ENCODE measurements at places on chromosomes 16 and 17.

DNA sequence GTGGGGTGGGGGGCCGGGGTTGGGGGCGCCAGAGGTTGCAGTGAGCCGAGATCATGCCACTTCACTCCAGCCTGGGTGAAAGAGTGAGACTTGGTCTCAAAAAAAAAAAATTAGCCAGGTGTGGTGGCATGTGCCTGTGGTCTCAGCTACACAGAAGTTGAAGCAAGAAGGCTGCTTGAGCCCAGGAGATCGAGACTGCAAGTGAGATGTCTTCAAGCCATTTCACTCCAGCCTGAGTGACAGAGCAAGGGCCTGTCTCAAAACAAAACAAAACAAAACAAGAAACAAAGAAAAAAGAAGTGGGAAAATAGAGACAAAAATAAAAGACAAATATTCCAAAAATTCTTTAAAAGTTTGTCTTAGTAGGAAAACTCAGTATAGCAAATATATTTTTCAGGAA, 135.1 kb upstream of the CORO6 start:
- no peak for DNase-seq

GRCh38 chr16:10297341-10298006, 88.4 kb upstream of the ATF7IP2 start:
- no peak for DNase-seq

DNA sequence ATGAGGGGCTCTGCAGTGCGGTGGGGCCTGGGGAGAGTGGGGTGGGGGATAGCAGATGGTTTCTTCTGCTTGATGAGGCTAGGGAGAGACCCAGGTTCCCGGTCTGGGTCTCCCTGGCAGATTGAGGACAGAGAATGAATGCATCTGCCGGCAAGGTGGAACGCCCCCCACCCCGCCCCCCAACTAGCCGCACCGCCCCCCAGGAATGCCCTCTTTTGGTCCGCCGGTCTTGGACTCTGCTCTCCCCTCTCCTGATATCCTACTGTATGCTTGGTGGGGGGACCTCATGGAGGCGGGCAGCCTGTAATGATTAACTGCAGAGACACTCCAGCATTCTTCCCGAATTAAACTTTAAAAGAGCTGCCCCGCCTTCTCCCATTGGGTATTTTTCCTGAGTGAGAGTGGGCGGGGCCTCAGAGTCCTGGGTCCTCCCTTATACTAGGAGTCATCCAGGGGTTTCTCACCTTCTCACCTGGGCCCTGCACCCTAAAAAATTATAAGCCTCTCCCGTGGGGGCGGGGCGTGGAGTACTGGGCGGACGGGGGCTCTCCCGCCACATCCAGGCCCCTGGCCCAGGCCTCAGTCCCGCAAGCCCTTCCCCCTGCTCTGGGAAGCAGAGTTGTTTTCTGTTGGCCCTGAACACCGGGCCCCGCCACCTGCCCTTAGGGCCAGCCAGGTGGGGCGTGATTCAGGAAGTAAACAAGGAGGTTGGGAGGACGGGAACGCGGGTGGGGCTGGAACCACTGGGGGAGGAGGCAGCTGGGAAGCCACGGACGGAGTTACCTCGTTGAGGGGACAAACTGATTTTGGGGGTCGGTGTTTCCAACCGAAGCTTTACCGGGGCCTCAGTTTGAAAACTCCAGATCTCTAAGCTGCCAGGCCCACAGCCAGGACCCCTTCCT, 1.5 kb downstream of the GRB7 start:
- DNase-seq: no peak

- DNase-seq: no peak
These were observed 284.6 kb upstream of the CDH5 start for GRCh38 chr16:66081775-66082366.

GRCh38 chr16:71689901-71690300, 34.6 kb downstream of the PHLPP2 start:
- no peak for DNase-seq

DNA sequence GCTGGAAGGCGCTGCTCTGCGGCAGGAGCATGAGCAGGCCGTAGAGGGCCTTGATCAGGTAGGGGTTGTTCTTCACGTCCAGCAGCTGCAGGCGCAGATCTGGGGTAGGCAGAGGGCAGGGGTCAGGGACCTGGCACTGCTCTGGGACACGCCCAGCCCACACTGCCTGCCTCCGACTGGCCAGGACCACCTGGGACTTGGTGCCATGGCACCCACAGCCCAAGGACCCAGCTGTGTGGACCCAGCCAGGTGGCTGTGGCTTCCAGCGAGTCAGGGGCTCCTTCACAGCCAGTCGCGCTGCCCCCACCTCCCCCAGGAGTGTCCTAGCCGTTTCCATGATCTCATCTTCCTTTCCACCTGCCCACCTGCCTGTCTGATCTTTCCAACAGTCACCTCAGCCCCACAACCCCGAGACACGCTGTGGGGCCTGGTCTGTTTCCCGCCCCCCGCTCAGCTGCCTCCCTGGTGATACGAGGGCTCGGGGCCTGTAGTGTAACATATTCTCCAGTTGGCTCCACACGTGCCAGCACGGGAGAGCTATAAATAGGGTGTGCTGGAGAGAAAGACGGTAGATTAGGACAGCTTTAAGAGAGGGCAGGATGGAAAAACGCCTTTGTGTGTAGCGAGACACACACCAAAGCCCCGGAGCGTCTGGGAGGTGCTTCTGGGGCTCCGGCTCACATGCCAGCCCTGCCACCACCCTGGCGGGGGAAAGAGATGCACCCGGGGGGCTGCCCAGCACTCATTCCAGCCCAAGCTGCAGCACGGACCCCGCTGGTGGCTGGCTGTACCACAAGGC, 7.2 kb upstream of the MTSS2 start:
- DNase-seq: no peak

- no peak for DNase-seq
These were observed 592.3 kb downstream of the TMEM114 start for GRCh38 chr16:7997966-7998365.

- no peak for DNase-seq
These were observed 41.7 kb downstream of the PEMT start for GRCh38 chr17:17549732-17550366.
